ENCODE measurements at places on chromosomes 5 and 9.
A peak's percentile ranks its signal among the peaks of the same experiment; 100 is the strongest.

DNA sequence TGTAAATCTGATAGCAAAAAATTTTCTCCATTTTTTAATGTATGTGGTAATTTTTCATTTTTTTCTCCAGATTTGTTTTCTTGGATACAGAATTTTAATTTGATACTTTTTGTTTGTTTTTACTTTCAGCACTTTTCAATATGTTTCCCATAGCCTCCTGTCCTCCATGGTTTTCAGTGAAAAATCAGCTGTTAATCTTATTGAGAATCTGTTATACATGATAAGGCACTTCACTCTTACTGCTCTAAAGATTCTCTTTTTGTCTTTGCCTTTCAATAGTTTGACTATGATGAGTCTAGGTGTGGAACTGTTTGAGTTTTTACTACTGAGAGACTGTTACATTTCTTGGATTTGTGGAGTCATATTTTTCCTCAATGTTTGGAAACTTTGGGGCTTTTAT lies 455.7 kb upstream of the NUDT12 start:
- DNase-seq: no peak

DNA sequence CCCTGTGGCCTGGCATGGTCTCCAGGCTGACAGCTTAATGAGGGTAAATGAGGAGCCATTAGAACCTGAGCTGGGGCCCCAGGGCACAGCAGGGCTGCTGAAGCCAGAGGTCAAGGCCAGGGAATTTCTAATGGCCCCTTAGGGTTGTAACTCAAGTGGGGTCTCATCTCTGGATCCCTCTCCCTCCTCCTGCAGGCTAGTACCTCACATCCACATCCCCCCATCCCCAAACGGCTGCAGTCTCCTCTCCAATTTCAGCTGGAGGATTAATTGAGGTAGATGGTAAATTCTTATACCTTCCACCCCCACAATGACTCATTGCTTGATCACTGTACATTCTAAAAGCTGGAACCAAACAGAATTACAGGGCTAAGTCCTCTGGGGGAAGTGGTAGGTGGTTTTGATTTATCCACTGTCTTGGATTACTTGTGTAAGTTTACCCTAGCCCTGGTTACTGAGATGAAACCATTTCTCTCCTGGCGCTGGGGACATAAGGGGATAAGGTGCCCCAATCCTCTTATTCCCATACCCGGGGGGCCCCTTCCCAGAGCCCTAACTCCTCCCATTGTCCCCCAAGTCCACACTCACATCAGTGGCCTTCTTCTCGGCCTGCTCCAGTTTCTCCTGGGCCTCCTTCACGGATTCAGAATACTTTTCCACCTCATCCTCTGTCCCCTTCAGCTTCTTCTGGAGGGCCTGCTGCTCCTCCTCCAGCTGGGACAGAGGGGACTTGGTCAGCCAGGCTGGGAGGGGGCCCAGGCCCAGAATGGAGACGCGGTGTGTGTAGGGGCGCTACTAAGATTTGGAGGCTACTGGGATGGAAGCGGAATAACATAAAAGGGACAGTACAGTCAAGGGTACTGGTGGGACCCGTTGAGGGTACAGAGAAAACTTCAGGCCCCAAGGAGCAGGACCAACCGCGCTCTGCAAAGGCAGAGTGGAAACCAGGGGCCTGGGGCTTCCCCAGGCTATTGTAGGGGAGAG lies 875 bp downstream of the TPM2 start:
- DNase-seq: no peak

- DNase-seq: no peak
Measured at GRCh38 chr5:157596487-157596886, 20.9 kb upstream of the ADAM19 start.

DNA sequence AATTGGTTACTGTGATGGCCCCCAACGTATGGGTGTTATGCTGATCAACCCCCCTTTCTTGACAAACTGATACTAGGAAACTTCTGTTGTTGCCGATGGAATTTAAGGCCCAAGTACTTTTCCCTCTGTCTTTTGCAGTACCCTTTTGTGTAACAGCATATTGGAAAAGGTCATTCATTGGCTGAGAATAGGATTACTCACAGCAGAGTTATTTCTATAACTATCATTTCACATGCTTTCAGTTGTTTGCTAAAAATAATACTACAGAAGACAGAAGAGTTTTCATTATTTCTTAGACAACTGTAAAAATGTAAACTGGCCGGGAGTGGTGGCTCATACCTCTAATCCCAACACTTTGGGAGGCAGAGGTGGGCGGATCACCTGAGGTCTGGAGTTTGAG lies 329.5 kb downstream of the KIAA0825 start:
- DNase-seq: no peak

- DNase-seq: no peak
Measured at GRCh38 chr9:111605041-111605559, 5.7 kb upstream of the PTGR1 start.

DNA sequence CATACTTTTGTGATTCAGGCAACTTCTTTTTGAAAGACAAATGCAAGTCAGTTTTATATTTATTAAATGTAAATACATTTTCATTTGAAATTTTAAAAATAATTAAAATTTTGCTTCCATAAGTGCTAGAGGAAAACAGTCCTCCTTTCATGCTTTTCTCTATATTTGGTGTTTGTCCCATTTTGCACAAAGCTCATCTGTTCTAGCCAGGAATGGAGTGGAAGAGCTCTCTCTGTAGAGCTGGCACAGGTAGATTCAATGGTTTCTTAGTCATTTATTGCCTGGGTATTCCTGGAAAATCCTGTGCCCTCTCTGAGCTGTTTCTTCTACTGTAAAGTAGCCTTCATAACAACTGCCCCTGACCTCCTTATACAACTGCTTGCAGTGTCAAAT lies 267.6 kb upstream of the HAPLN1 start:
- no peak for DNase-seq

DNA sequence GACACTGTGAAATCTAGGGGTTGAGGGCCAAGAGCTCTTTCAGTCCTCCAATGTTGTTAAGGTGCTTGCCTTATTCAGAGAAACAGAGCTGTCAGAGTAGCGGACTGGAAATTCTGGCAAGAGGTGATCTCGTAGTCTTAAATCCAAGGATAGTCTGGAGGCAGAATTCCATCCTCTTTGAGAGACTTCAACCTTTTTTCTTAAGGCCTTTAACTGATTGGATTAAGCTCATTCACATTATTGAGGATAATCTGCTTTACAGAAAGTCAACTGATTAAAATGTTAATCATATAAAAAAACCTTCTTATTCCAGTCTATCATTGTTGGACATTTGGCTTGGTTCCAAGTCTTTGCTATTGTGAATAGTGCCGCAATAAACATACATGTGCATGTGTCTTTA lies 243.1 kb upstream of the COX7C start:
- DNase-seq: no peak

DNA sequence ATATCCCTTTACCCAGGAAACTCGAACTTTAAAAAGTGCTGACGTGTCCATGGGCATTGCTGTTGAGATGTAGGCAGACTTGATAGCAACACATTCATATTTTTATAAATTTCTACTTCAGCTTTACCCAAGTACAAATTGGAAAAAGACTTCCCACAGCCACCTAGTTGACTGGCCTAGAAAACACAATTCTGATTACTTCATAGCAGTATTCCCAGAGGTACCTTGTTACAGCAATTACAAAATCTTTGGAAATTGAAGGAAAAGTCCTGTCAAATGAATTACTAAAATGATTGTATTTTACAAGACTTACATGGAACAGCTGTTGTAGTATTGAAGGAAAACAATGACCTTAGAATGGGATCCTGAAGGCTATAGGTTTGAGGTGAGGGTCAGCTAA lies 130.7 kb upstream of the NREP start:
- DNase-seq: no peak

GRCh38 chr9:96413302-96414221 lies 4.6 kb downstream of the ZNF367 start:
- peak; percentile 22 for DNase-seq

DNA sequence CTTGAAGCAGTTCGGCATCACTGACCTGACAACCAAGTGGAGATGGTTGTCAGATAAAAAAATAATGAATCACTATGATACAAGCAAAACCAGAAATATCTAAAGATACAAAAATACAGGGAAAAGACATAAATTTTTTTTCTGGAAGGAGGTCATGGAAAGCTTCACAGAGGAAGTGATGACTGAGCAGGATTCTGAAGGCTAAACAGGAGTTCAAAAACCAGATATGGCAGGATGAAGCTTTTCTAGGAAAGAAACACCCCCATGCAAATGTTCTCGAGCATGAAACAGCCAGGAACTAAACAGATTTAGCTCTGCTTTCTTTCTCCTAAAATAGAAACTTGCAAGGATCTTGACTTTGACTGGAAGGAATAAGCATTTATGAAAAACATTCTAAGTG lies 60.7 kb upstream of the IFNE start:
- DNase-seq: no peak

DNA sequence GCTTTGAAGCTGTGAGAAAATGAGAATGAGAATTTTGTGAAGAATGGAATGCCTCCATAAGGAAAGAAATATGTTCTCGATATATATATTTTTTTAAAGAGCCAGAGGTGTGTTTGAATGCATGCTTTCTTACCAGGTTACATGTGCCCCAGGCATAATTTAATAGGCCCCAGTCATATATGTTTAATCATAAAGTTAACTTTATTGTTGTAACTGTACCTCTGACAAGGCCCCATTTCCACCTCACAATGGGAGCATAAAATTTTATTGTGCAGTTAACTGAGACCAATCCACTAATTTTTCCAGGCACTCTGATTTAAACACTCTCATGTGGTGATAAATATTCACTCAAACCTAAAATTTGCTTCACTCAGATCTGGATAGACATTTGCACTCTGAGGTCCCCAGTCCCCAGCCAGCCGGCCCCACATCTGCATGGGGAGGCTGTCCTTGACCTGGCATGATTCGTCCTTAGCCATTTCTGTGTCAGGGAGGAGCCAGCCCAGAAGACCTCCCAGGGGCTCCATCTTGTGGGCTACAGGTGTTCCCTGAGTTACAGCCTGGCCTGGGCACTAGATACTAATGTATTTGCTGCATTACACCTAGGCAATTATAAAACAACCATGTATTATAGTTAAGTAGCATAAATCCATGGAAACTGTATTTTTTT lies 245.8 kb downstream of the MTRR start:
- no peak for DNase-seq

- no peak for DNase-seq
Measured at GRCh38 chr5:98839469-98840383, 66.3 kb downstream of the RGMB start.

GRCh38 chr5:140261403-140262171 lies 41.3 kb downstream of the PFDN1 start:
- no peak for DNase-seq

- no peak for DNase-seq
Measured at GRCh38 chr9:37977851-37978480, 74.0 kb upstream of the SLC25A51 start.

- DNase-seq: no peak
Measured at GRCh38 chr5:14580398-14581034, 1.1 kb upstream of the OTULINL start.

GRCh38 chr5:13553896-13554295 lies 390.6 kb downstream of the DNAH5 start:
- no peak for DNase-seq

DNA sequence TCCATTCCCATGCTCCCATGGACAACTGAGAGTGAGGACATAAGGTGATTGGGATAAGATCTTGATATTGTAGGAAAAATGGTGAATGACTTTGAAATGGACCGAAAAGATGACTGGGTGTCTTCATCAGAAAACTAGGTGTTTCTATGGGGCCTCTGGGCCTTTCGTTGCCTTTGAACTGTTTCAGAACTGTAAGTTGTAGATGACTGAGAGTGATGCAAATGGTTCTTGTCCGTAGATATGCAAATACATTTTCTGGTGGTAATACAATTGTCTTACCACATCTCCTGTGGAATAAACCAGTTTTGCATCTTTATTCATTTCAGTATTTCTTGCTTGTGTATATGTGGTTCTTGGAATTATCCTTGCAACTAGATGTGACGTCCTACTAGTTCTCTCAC lies 16.0 kb upstream of the TEX48 start:
- DNase-seq: no peak

DNA sequence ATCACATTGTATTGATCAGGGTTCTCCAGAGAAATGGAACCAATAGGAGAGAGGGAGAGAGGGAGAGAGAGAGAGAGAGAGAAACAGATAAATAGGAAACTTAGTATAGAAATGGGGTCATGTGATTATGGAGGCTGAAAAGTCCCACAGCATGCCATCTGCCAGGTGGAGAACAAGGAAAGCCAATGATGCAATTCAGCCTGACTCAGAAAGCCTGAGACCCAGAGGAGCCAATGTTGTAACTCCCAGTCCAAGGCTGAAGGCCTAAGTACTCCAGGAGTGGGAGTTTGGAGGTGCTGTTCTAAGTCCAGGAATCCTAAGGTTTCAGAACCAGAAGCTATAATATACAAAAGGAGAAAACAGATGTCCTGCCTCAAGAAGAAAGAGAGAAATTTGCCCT lies 48.4 kb upstream of the ISOC1 start:
- no peak for DNase-seq

DNA sequence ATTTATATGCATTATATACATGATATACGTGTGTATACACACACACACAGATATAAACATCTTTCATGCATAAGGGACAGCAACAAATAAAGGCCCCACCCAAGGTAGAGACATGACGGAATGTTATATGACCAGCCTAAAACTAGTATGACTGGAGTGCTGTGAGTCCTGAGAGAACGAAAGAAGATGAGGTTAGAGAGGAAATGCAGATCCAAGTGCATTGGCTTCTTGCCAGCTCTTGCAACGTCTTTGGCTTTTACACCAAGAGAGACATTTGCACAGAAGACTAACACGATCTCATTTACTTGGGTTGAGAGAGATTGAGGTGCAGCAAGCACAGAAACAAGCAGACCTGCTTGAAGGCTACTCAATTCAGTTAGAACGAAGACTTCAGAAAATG lies 23.0 kb downstream of the CDH10 start:
- DNase-seq: no peak

DNA sequence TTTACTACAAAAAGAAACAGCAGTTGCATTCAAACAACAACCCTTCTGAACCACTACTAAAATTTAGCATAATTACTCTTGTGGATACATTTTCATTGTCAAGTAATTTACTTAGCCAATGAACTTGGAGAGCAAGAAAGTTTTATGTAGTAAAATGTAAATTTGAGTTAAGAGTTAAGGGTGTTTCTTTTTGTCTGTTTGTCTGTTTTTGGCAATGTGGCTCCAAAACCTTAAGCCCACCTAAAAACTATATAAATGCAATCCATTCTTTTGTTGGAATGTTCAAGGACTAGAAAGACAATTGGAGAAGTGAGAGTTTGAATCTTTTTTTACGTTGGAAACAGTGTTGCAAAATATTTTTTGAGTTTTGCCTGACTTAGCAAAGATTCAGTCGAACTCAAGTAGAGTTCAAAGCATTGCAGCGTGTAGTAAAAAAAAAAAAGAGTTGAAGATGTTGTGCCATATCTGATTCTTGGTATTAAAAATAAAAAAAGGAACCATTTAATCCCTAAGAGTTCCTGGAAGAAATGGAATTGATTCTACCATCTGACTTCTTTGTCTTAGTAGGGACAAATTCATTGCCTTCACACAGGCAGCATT lies 867 bp downstream of the SYK start:
- DNase-seq: no peak

GRCh38 chr9:19087106-19088000 lies 15.4 kb downstream of the HAUS6 start:
- DNase-seq: no peak

GRCh38 chr9:33884856-33885701 lies 68.1 kb downstream of the UBE2R2 start:
- DNase-seq: no peak

GRCh38 chr9:90883661-90884060 lies 82.0 kb downstream of the SYK start:
- no peak for DNase-seq

GRCh38 chr5:72248410-72248981 lies 71.5 kb downstream of the MRPS27 start:
- no peak for DNase-seq

Measured in activated CD8-positive, alpha-beta memory T cell treated with anti-CD3 and anti-CD28 coated beads, Interleukin-2, amount 50 U/mL, for 4 hours (primary cell).